Endothelial cell of umbilical vein (primary cell): ENCODE measurements at places on chromosomes 6 and 20. TPM values are rescaled to one million over a fixed set of nuclear protein-coding genes. Genes with fewer than 3 reads are reported as not detected.

- DNase-seq: no peak
These were observed 48.8 kb upstream of the ZNF217 start for GRCh38 chr20:53642196-53643030.

DNA sequence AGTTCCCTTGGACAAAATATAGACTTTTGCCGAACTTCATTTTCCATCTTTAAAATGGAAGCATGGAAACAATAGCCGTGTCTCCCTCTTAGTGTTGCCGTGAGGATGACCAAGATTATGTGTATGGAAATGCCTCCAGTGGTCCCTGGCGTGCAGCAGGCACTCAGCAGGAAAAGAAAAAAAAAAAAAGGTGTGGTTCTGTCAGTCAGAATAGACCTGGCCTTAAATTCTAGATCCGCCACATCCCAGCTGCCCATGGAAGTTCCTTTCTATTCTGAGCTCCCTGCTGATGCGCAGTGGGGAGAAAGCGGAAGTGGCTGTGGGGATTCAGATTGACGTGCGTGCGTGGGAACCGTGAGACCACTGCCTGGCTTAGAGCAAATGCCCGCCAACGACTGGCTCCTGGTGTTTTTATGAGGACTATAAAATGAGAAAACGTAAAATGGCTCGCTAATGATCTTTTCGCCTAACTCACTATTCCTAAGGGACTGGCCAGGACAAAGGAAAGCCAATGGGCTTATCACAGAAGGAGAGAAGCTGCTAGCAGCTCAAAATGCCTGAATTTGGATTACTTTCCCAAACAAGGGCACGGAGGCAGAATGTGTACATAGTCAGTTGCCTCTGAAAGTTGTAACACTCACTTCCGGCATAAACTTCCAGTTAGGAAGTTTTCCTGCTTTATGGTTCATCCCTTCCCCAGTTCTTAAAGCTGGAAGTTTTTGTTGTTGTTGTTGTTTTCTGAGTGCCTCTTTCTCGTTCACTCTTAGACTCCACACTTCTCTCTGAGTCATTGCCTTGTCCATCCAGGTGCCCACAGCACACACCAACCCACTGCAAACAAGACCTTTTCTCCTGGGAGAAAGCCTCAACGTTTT is 11.4 kb upstream of the PDE10A start:
- DNase-seq: no peak

DNA sequence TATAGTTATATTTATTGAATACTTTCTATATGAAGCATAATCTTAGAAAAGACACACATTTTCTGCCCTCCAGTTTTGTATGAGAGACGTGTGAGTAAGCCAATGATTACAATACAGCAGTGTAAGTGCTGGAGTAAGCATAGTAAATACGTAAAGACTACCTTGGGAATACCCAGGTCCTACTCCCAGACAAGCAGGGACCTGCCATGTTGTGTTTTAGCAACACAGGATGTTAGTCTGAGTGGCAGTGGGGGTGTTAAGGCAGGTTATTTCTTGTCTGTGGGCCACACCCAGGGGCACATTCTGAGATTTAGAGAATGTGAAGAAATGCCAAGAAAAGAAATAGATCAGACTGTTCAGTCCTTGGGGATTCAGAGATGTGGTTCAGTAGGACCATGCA is 34.3 kb upstream of the RNF144B start:
- DNase-seq: no peak

DNA sequence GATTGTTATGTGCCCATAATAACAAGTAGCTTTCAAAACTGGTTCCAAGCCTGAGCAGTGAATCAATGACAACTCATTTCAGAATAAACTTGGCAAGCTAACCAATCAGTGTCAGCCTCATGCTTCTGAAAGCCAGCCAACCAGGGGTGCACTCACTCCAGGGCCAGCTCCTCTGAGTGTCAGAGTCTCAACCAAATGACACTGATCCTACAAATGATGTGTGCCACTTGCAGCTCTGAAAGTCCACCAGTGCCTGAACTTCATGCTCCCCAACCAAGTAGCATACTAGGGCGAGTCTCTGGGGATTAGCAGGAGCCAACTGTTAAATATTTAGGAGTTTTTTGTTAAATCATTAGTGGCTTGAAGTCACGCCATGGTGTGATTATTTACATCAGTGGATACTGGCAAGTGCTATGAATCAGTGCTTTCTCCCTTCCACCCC is 4.5 kb downstream of the IYD start:
- no peak for DNase-seq

- peak; percentile 58 for DNase-seq
These were observed 146.6 kb downstream of the ANKRD60 start for GRCh38 chr20:58081846-58082245.

GRCh38 chr6:31927242-31927862 is at the start of gene C2:
Gene C2, plus strand, starts transcription at chr6:31927717. Its CDS starts 36 bp downstream, at chr6:31927753.
- no peak for DNase-seq

DNA sequence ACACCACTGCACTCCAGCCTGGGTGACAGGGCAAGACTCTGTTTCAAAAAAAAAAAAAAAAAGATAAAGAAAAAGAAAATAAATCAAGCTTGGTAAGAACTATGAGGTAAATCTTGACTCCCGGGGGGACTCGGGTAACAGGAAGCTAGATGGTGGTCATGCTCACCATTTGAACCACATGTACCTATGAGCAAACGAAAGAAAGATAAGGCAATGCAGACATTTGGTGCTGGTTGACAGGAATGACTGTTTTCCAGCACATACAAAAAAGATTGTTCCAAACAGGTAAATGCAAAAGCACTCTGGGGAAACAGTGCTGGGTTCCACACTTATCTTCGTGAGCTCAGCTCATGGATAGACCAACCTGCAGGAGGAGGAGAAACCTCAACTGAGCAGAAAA is 22.8 kb upstream of the PTPN1 start:
- no peak for DNase-seq

GRCh38 chr6:162200041-162200440 is 527.5 kb downstream of the PRKN start:
- DNase-seq: no peak

DNA sequence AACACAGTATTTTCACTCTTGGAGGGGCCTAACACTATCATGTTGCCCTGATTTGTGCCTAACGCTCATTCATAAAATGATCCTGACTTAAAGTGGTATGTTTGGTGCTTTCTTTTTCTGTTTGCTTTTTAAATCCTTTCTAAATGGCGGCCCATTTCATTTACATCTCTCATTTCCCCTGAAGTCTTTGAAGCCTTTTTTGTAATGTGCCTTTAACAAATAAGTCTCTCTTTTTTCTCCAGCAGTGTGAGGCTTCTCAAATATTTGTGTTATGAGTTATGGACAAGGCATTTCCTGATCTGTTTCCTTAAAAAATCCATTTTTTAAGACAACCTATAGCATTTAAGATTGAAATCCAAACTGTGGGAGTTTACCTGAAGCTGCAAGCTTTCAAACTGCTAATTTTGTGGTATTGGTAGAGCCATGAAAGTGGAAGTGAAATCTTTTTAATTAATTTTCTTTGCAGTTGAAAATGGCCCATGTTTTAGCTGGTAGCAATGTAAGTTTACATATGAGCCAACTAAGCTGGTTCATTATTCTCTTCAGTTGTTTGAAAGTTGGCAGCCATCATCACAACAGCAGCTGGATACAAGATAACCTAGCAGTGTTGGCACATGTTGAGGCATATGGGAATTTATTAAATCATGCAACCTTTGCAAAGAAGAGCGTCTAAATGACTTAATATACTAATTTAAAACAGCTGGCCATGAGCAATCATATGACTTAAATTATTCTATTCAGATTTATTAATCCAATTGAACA is 469.7 kb downstream of the CDKAL1 start:
- DNase-seq: peak; percentile 93

DNA sequence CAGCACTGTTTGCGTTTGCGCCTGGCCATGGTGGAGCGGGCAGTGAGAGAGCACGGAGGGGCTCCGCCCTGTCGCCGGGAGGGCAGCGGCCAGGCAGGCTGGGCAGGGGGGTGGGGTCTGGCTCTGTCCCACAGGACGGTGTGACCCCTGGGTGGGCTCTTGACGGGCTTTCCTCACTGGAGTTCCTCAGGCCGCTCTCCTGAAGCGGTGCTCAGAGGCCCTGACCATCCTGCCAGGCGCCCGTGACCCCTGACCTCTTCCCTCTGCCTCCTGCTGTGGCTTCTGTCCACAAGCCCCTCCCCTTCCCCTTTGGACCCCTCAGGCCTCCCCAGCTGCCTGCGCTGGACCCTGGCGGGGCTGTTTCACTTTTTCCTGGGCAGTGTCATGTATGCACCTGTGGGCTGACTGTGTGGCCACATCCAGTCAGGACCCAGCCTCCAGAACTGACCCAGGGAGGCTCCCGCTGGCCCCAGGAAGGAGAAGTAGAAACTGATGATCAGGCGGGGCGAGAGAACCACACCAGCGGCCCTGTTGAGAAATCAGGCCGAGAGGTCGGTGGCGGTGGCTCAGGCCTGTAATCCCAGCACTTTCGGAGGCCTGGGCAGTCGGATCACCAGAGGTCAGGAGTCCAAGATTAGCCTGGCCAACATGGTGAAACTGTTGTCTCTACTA is 1.2 kb downstream of the OGFR start:
- DNase-seq: no peak

DNA sequence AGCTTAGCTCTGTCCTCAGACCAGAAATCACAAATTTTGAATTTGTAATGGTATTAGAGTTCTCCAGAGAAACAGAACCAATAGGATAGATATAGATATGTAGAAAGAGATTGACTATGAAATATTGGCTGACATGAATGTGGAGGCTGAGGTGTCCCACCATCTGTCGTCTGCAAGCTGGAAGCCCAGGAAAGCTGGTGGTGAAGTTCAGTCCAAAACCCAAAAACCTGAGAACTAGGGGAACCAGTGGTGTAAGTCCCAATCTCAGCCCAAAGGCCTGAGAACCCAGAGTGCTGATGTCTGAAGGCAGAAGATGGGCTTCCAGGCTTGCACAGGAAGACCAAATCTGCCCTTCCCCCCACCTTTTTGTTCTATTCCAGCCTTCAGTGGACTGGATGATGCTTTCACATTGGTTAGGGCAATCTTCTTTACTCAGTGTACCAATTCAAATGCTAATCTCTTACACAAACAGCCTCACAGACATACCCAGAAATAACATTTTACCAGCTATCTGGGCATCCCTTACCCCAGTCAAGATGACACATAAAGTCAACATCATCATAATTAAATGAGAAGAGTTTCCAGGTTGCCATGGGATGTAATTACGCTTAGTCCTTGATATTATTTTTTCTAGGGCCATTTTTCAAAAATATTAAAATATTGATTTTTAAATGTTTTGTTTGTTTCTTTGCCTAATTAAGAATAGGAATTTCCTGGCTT is 570.8 kb downstream of the UTRN start:
- peak; percentile 6 for DNase-seq

DNA sequence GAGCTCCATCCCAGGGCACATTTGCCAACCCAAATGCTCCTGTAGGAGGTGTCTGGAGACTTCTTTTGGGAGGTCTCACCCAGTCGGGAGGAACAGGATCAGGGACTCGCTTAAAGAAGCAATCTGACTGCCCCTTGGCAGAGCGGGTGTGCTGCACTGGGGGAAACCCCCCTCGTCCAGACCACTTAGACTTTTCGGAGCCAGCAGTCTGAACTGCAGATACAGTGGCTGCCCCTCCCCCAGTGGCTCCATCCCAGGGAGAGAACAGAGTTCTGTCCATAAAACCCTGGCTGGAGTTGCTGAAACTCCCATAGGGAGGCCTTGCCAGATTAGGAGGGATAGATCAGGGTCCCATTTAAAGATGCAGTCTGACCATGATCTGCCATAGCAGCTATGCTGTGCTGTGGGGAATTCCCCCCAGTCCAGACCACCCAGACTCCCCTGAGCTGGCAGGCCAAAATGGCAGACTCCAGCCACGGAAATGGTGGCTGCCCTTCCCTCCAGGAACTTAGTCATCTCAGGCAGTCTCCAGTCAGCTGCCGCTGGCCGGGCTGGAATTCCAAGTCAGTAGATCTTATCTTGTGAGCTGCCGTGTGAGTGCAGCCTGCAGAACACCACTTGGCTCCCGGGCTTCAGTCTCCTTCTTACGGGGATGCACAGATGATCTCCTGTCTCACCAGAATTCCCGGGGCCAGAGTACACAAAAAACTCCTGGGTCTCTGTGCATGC is 278.1 kb upstream of the SASH1 start:
- DNase-seq: peak; percentile 90

DNA sequence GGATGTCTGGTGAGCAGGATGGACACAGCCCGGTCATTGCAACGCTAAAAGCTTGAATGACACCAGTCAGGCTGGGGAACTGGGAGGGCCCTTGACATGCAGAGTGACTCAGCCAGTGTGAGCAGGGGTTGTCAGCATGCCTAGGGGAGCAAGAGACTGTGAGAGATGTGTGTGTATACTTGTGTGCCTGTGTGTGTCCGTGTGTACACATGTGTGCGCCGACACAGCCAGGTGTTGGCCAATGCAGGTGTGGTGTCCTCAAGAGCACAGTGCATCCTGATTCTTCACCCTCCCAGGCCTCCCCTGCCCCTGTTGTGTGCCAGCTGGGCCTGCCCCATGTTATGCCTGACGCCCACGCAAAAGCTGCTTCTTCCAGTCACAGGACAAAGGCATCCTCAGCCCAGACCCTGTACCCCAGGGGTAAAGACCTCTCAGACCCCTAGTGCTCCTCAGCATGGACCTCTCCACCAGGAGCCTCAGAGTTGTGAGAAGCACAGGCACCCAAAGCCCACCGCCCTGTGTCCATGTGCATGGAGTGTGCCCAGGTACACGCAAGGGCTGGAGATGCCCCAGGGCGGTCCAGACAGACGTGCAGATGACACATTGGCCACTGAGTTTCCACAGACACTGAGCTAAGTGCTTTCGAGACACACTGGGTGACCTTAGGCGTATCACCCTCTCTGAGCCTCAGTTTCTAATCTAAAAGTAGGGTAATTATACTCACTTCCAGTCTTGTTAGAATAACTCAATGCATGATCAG is 16.6 kb downstream of the NRSN2 start:
- DNase-seq: no peak

- DNase-seq: no peak
These were observed 9.6 kb downstream of the RIPOR2 start for GRCh38 chr6:24926192-24926591.

GRCh38 chr6:105258816-105259215 is 79.0 kb upstream of the POPDC3 start:
- peak; percentile 48 for DNase-seq

- peak; percentile 35 for DNase-seq
These were observed at the start of gene LHFPL5 for GRCh38 chr6:35804996-35805736. Gene LHFPL5, plus strand, starts transcription at chr6:35805352. Its CDS starts 319 bp downstream, at chr6:35805671.

GRCh38 chr20:48260129-48260756 is 475.0 kb upstream of the SULF2 start:
- no peak for DNase-seq

Gene DCDC2
- total RNA-seq: not detected in 2 replicates

Gene COL9A3
- total RNA-seq: 0.60 and 0.76 TPM in 2 replicates

Gene MYO6
- total RNA-seq: 68.0 and 75.0 TPM in 2 replicates

Gene SNAI1
- total RNA-seq: 13.4 and 14.5 TPM in 2 replicates

Gene BPI
- not detected in 2 replicates for total RNA-seq

Gene ZBTB46
- total RNA-seq: 4.3 and 7.1 TPM in 2 replicates

Gene HLA-DPA1
- 11.4 TPM in 1 of 2 replicates, not detected in the other for total RNA-seq

Gene HLA-A
- total RNA-seq: 153 and 294 TPM in 2 replicates
